Activated naive CD4-positive, alpha-beta T cell (primary cell): ENCODE measurements at places on chromosomes 3 and 15.

GRCh38 chr3:175911937-175912336 is 1052.8 kb downstream of the NAALADL2 start:
- no peak for DNase-seq

- DNase-seq = no peak
These were observed 129.6 kb downstream of the SEMA6D start for GRCh38 chr15:47846876-47847275.

DNA sequence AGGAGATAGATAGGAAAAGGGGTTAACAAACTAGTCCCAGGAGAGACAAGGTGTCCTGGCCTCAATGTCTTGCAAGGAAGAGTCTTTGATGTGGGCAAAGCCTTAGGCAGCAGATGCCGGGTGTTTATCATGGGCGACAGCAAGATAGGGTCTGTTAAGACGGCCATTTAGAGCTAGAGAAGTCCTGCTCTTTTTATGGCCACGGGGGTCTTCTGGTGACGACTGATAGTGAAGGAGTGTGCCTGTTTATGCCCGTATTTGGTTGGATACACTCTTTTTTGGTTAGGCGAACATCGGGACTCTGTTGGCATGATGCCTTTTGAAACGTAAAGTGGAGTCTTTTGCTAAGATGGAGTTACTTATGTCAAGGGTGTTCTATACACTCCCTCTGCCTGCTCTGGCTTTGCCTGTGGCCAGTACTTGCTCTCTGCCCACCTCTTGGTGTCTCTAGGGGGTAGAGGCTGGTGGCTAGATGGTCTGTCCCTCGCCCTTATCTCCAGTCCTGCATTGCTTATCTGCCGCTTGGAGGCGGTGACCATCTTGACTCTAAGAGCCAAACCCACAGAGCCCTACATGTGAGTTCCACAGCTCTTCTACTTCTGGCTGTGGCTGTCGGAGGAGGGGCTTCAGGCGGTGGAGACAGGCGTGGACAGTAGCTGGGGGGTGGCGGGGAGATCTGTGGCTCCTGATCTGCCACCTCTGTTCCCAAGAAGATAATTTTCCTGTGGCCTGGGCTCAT is 55.8 kb upstream of the ZBTB38 start:
- no peak for DNase-seq

GRCh38 chr3:4588466-4588865 is 95.3 kb downstream of the ITPR1 start:
- DNase-seq = no peak

DNA sequence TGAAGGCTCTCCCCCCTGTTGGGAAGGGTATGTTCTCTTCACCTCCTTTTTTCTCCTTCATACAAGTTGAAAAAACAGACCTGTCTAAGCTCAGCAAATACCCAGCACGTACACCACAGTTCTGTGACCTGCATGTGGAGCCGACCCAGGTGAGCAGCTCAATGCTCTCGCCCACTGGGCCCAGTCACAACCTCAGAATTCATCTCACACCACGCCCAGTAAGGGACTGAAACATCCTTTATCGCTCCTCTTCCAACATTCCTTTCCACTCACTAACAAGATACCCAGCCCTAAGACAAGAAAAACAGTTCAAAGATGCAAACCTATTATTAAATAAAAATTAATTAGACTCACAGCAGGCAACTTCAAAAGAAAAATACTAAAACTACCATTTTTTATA is 68.9 kb downstream of the FOXP1 start:
- no peak for DNase-seq

GRCh38 chr15:76998663-76999285 is 3.8 kb downstream of the PSTPIP1 start:
- no peak for DNase-seq

- no peak for DNase-seq
These were observed 45.6 kb upstream of the PAQR5 start for GRCh38 chr15:69253156-69253555.

- DNase-seq = no peak
These were observed 353.1 kb upstream of the ALCAM start for GRCh38 chr3:105013657-105014056.

DNA sequence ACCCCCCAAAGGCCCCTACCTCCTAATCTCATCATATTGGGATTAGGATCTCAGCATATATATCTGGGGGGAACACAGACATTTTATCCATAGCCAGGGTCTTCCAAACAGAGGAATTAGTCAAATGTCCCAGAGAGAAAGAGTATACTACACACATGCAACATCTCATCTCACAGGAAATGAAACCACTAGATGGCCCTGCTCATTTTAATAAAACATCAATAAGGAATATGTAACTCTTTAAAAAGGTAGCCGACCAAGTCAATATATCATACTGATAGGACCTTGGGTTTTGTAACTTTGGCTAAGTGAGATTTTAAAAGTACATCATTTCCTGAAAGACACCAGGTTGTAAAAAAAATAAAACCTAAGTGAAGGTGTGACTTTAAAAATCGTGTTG is 45.6 kb upstream of the THSD4 start:
- no peak for DNase-seq

GRCh38 chr3:71189480-71189879 is 394.0 kb downstream of the FOXP1 start:
- DNase-seq = no peak

GRCh38 chr3:29488922-29489321 is 208.1 kb downstream of the RBMS3 start:
- no peak for DNase-seq

DNA sequence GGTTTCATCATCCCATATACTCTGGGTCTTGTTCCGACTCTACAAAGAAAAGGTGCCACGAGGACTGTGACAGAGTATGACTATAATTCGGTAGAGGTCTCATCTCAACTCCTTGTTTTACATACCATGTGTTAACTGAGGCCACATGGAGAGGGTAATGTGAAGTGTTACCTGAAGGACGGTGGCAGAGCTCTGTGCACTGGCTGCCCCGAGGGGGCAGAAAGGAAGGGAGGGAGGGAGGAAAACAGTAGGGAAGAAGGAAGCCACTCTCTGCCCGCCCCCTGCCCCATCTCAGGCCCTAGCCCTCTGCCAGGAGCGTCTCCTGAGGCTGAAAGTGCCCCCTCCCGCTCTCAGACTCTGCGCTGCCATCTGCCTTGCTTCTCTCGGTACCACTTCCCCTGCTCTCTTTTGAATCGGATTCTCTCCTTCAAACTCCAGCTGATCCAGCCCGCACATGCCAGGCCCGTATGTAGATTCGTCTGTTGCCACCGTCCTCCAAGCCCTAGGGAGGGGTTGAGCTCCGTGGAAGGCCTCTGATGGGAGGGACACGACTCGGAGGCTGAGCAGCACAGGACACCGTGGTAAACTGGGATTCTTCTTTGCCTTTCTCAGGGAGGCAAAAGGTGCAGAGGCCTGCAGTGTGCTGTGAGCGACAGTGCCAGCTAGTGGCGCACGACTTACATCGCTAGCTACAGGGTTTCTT is 70.5 kb upstream of the ATP10A start:
- DNase-seq = peak; percentile 45

GRCh38 chr3:196049653-196050052 is 32.2 kb downstream of the TFRC start:
- DNase-seq = no peak

- no peak for DNase-seq
These were observed 1.2 kb downstream of the HRH1 start for GRCh38 chr3:11155341-11156025.

DNA sequence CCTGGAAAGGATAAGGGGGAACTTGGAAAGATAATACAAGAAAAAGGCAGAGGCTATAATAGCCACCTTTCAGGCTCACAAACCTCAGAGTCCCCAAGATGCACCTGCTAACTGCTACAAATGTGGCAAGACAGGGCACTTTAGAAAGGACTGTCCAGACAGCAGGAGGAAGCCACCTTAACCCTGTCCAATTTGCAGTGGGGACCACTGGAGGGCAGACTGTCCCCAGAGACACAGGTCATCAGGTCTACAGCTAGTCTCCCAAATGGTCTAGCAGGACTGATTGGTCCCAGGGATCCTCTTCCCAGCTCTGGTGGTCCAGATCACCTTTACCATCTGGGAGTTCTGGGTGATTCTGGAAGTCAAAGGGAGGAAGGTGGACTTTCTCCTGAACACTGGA is 882.5 kb upstream of the GBE1 start:
- DNase-seq = no peak

- no peak for DNase-seq
These were observed 47.7 kb downstream of the LMCD1 start for GRCh38 chr3:8549354-8549753.

DNA sequence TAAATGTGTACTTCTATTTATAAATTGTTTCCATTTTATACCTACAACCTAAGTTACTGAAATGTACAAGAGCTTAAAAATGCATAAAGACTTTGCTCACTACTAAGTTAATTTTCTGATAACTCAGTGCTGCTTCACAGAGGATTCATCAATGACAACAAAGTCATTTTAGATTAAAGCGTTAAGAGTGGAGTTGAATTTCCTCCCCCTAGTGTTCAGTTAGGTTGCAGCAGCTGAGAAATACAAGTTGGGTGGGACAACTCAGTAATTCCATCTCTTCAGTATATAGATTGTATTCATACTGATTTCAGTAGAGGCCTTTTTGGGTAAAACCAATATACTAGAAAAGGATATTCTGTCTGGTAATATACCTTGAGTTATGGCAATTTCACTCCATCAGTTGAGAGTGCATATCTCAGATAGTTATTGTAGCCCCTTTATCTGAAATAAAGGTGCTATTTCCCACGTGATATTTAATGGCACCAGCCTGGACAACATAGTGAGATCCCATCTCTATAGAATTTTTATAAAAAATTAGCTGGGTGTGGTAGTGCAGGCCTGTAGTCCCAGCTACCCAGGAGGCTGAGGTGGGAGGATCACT is 6.9 kb upstream of the RPL35A start:
- no peak for DNase-seq

DNA sequence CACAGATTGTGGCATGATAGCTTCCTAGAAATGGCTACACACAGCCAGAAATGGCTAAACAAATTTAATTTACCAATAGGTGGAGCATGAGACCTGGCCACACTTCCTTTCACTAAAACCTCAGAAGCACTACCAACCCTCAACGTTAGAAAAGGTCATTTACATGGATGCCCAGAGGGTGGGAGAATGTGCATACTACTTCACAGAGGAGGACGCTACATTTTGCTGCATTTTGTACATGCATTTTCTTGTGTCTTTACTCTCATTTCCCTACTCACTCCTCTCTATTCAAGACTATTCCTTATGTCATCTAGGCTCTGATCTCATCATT is 40.1 kb downstream of the C2CD4B start:
- DNase-seq = no peak
